ENCODE measurements at places on chromosomes 3 and 15.

DNA sequence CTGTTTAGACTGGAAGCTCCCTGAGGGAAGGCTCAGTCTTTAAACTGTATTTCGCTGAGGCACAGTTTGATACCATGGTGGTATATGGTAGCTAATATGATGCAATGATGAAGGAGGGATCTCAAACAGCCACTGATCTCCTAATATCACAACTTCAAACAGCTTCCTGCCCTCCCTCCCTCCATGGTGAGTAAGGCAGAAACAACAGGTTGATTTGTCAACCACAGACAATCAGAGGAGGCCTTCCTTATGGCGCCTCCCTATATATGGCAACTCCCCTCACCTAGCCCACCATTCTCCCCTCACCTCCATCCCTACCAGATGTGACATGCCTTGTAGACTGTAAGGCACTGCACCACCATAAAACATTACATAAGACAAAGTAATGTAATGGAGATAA is 316.5 kb upstream of the ICE2 start:
- DNase-seq, result no peak

DNA sequence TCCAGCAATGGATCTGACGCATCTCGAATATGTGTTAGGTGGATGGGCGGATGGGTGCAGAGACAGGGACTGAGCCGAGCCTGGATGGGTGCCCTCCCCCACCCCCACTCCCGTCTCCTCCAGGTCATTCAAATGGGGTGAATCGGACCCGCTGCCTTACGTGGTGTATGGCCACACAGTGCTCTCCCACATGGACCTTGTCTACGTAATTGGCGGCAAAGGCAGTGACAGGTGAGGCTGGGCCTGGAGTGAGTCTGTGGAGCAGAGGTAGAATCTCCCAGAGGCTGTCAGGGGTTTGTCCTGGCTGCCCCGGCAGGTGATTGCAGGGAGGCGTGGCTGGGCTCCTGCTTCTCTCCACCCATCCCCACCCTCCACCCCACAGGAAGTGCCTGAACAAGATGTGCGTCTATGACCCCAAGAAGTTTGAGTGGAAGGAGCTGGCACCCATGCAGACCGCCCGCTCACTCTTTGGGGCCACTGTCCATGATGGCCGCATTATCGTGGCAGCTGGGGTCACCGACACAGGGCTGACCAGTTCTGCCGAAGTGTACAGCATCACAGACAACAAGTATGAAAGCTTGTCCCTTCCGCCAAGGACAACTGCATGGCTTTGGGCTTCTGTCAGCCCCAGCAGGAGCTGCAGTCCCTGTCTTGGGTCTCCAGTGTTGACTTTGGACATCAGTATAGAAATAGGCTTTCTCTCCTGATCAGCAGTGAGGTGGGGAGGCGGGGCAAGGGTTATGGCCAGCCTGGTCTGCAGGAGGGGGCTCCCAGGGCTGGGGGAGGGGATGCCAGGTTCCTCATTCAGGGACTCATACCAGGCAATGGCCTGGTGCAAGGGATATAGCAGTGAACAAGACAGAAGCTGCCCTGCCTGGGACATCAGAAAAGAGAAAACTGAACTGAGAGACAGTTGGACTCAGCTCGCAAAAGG is 3.4 kb downstream of the KLHL40 start:
- DNase-seq, result no peak

DNA sequence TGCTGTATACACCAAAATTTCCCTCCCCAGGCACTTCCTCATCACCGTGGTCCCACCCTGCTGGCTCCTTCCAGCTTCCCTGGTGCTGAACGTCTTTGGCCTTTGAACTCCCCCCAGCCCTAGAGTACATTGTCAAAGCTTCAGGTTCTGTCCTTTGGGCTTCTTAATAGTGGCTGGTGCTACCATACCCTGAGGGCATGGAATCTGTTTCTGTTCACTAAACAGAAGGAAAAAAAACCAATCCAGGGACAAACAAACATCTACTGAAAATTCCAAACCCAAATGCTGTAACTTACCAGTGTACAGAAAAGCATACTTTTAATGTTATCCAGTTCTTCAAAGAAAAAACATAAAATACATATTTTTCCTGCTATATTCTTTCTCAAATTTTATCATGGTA is 148.7 kb downstream of the MYLK start:
- DNase-seq, result no peak

- no peak for DNase-seq
Observed at GRCh38 chr3:180382638-180383180, 219.3 kb upstream of the TTC14 start.

DNA sequence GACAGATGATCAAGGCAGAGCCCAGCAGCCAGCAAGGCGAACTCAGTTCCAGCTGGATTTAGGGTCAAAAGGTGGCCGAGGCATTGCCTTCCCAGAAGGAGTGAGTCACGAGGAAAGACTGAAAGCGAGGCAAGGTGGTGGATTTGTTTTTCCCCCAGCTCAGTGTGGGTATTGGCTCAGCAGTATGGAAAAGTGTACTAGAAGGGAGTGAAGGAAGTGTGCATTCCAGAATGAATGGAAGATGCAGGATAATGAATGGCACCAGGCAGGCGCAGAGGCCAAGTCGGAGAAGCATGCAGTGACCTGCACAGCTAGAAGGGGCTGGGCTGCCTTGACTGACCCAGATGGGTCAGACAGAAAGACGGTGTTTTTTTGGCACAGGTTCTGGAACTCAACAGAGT is 46.3 kb downstream of the FOXP1 start:
- no peak for DNase-seq

Measured in stimulated activated CD8-positive, alpha-beta memory T cell treated with anti-CD3 and anti-CD28 coated beads, Interleukin-4, amount 100 ng/mL, for 1 hour (primary cell).